ENCODE measurements at places on chromosomes 4 and X. TPM values are rescaled to one million over a fixed set of nuclear protein-coding genes. Genes with fewer than 3 reads are reported as not detected.

Gene TCEAL6
- not detected for total RNA-seq

Gene MAGEA10
- total RNA-seq, result not detected

Gene TCP11X2
- total RNA-seq, result not detected

Gene RCHY1
- 34.5 TPM for total RNA-seq

Gene POLA1
- total RNA-seq, result 9.2 TPM

Gene PWWP3B
- total RNA-seq, result not detected
